ENCODE measurements at places on chromosomes 5 and 9.

DNA sequence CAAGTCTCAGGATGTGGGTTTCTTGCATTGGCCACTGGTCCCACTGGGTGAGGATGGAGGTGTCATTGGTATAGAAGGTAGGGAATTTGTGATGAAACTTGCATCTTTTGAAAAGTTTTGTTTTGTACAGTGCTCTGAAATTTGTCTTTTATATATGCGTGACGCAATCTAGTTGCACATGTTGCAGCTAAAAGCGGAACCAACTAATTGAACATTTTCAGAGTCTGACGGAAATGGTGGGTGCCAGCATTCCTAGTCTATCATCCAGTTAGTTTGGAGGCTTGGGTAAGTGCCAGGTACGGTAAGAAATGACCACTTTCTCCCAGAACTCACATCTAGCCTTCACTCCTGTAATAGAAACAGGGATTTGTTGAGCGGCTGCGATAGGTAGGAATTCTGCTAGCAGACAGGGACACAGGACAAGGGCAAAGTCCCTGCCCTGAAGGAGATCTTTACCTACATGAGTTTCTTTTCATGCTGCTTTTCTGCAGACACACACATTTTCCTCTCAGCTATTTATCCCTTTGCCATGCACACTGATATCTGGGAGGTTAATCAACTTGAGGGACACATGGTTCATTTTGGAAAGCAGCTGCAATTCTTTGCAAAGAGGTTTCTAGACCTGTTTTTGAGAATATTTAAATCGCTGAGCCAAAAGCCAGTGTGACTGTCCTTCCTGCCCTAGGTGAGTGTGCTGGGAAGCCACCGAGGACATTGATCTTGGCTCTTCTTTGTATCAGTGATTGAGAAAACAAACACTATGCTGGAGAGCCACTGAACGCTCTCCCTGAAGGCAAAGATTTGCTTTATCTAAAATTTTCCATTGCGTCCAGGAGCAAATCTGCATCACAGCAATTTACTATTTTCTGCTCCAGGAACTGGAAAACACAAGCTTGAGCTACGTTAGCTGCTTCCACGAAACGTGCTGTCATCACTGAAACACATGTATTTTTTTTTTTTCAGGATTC is 89.7 kb downstream of the DAP start:
- DNase-seq: no peak

GRCh38 chr9:111427186-111427585 is 57.0 kb downstream of the ECPAS start:
- no peak for DNase-seq

DNA sequence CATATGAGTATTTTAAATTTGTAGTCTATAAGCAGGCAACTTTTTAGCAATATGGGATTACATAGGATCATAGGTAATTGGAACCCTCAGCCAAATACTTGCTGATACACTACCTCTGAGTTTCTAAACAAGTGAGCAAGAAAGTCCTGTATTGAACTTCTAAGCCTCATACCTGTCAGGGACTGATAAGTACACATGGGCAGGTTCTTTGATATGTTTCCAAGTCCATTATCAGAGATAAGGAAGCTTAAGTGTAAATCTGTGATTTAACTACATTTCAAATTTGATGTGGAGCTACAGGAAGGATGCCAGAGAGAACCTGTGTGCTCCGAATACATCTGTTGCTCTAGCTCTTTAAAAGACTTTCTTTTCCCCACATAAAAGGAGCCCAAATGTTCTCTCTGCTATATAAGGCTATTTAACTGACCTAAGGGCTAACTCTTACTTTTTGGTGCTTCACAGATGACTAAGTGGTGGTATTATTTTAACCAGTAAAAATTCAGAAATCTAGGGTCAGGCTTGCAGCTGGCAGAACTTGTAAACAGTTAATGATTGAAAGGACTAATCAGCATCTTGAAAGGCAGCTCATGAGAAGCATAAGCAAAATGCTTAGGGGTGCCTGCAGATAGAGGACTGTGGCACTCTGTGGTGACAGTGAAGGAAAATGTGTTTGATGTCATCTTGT is 228.6 kb downstream of the NR3C1 start:
- DNase-seq: no peak

GRCh38 chr5:123732257-123732656 is 220.3 kb downstream of the CSNK1G3 start:
- DNase-seq: no peak

- DNase-seq: no peak
Measured at GRCh38 chr9:27394154-27394825, 97.3 kb upstream of the EQTN start.

DNA sequence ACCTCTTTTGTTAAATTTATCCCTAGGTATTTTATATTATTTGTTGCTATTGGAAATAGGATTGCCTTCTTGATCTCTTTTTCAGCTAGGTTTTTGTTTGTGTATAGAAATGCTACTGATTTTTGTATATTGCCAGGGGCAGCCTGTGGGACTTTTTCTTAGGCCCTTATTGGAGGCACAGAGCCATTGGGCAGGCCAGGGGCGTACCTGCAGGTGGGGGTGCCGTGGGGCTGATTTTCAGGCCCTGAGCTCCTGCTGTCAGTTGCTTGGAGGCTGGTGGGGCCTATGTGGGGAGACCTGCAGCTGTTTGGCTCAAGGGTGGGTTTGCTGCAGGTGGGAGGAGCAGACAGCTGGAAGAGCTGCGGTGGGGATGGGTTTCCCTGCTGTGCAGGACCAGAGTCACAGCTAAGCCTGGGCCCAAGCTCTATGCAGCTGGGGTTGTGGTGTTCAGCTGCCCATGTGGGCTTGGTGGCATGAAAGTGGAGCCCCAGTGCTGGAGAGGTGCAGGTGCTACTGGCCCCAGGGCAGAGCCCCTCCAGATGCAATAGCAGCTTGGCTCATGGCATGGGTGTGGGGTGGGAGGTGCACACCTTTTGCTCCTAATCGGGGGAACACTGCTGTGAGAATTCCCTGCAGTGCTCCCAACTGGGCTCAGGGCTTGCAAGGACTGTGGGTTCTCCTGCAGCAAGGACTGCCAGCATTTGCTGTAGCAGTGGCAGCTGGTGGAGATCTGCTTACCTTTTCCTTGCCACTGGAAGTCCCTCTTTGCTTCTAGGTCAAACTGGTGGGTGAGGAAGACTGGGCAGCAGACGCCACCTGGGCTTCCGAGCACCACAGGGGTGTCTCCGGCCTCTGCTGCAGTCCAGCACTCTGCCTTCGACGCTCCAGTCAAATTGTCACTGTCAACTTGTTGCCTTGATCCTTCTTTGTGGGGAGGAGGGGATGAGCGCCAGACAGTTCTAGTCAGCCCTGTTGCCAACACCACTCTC is 7.6 kb upstream of the CLPTM1L start:
- no peak for DNase-seq

GRCh38 chr5:151745071-151745705 is 13.2 kb downstream of the ATOX1 start:
- DNase-seq: no peak

DNA sequence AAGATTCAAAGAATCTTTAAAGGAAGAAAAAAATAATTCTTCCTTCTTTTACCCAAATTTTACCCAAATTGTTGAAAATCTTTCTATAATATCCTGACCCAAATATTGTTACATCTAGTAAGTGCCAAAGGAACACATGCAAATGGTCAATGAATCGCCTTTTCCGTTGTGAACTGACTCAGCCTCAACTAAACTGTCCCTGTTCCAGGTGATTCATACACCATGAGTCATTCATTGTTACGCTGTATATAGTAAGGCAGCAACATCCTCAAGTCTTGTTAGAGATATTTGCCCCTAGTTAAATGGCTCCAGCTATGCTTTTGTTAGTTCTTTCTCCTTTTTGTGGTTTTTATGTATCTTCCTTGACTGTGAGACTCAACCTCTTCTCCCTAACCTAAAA is 9.7 kb downstream of the PTGER4 start:
- DNase-seq: no peak

Measured in GDM1 (cell line).